Fibroblast of skin of back (primary cell): ENCODE measurements at places on chromosomes 11 and 22.

DNA sequence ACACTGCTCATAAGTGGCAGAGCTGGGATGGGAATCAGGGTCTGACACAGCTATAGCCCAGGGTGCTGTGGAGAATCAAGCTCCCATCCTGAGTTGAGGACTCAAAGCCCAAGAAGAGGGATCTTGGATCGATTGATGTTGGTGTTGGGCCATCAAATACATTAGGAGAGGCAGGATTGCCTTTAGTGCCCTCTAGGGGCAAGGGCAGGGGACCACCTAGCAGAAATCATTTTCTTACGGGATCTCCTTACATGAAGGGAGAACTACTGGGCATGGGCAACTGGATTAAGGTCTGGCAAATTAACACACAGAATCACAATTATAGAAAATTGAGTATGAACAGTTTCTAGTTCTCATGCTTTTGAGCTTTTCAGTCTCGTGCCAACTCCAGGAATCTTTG, 24.9 kb upstream of the EMSY start:
- DNase-seq = no peak

GRCh38 chr11:3105791-3106735, 48.8 kb upstream of the CARS1 start:
- no peak for DNase-seq

- peak; percentile 66 for DNase-seq
These were observed 5.0 kb downstream of the ZP1 start for GRCh38 chr11:60872124-60872960.

GRCh38 chr11:26597899-26598298, 25.8 kb upstream of the MUC15 start:
- DNase-seq = no peak

GRCh38 chr22:29390270-29390669, 1.9 kb upstream of the AP1B1 start:
- no peak for DNase-seq

- no peak for DNase-seq
These were observed 618.9 kb downstream of the BRD1 start for GRCh38 chr22:49208768-49209252.

- DNase-seq = no peak
These were observed 29.0 kb downstream of the GLYATL1 start for GRCh38 chr11:58968251-58968711.

DNA sequence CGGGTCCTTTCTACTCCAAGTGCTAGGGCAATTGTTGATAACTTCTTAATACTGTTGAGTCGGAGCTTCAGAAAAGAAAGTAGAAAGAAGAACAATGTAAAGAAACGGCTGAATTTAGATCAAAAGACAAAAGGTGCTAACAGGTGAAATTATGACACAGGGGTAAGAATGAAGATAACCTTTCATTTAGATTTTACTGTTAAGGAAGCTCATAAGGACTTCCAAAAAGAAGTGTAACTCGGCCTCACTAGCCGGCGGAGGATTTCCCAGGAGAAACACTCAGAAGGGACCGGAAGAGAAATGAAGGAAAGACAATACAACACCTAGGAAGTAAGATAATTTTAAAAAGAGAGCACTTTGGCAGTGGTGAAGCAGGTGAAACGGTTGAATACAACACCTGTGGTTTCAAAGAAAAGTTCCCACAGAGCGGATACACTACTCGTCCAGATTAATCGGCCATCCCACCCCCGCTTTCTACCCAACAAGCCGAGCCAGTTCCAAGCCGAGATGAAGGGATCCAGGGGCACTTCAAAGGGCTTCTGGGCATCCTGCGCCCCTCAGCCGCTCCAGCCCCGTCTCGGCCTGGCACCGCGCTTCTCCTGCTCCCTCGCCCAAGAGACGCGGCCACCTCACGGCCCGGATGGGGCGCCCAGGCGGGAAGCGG, 737 bp downstream of the PPP2R1B start:
- no peak for DNase-seq

- DNase-seq = peak; percentile 84
These were observed 87.4 kb upstream of the ARHGAP32 start for GRCh38 chr11:129279326-129280026.

GRCh38 chr11:57777969-57778317, 16.3 kb downstream of the CTNND1 start:
- no peak for DNase-seq

GRCh38 chr11:28090052-28090749, 17.8 kb downstream of the KIF18A start:
- peak; percentile 81 for DNase-seq

DNA sequence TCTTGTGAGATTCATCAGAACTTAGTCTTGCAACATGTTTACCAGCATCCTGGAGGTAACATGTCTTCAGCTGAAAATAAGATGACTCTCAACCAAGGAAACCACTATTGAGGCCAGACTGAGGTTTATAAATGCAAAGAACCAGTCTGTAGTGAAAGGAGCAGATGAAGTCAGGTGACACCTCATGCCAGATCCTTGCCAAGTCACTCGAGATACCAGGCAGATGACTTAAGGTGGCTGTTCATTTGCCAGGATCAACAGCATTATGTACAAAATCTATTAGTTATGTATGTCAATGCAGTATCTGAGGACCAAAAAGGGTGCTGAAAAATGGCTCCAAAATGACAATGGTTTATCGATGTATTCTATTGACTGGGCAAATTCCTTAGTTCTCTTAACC, 100.0 kb upstream of the SOX6 start:
- DNase-seq = peak; percentile 2

DNA sequence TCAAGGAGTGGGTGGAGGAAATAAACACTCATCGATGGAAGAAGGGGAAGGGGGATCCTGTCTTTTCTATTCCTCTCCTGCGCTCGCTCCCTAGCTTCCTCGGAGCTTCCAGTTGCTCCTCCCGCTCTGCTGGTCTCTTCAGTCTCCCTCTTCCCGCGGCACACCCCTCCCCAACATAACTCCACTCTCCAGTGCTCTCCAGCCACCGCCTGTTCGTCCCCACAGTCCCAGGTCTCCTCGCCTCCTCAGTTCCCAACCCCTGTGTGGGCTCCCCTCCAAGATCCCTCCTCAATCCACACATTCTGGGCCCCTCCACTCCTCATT, 438 bp downstream of the ZW10 start:
- DNase-seq = peak; percentile 27

DNA sequence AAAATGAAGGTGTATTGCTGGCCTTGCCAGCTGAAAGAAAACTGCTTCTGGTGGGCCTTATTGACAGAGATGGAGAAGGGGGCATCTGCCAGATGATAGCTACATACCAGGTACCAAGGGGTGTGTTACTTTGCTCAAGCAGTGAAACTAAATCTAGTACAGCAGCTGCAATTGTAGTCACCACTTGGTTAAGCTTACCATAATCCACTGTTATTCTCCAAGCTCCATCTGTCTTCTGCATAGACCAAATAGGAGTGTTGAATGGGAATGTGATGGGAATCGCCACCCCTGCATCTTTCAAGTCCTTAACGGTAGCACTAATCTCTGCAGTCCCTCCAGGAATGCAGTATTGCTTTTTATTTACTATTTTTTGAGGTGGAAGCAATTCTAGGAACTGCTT, 45.8 kb upstream of the LIN7C start:
- no peak for DNase-seq

DNA sequence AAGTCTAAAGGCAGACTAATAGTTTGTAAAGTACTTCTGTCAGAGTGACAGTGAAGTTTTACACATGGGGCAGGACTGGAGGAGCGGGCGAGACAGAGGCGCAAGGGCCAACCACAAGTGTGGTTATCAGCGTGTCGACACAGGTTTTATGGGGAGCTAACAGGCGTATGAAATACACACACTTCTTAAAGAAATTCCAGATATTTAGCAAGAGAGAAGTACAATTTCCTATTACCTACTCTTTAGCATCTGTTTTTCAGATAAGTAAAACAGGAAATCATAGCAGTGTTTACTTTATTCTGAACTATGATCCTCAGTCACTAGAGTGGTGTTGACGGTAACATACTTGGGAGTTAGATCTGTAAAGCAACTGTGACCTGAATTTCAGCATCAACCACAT, 22.5 kb downstream of the VSIG10L2 start:
- DNase-seq = no peak

GRCh38 chr11:10650630-10651029, 42.9 kb downstream of the IRAG1 start:
- no peak for DNase-seq

GRCh38 chr11:66076561-66076960, 6.5 kb downstream of the PACS1 start:
- peak; percentile 45 for DNase-seq

GRCh38 chr11:67429038-67429668, 859 bp downstream of the RPS6KB2 start:
- no peak for DNase-seq

GRCh38 chr22:46058091-46058420, 81.1 kb upstream of the WNT7B start:
- peak; percentile 86 for DNase-seq

DNA sequence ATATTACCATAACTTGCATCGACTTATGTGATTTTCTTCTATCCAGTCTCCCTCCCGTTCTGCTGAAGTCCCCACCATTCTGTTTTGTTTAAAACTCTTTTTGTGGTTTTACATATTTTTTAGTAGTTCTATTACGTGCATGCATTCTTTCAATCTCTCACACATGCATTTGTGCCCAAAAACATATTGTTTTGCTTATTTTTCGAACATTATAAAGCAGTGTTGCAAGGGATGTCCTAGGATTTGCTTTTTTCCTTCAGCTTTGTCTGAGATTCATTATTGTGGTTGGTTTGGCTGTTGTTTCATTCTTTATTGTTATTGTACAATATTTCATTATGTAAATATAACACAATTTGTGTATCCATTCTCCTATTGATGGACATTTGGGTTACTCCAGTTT, 235.7 kb downstream of the DYNC2H1 start:
- peak; percentile 5 for DNase-seq

DNA sequence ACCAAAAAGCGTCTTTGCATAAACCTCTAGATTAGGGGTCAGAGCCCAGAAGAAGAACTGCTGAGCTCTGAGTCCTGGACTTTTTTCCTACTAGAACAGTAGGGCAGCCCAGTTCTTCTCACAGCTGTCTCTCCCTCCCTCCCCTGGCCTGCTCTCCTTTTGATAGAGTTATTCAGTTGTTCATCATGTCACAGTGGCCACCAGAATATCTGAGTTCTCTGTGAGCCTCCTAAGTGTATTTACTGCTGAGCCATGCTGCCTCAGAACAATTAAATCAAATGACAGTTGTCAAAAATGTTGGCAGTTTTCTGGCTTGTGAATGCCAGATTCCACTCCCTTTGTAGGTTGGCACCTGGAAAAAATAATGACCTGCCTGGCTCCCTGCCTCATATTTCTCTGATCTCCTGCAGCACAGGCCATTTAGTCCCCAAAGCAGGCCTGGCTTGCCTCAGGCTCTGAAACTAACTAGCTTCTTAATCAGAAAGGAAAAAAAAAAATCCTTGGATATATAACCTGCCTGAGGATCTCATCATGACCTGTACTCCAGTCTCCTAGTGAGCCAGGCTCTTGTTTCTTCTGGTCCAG, 377.4 kb upstream of the LARGE1 start:
- DNase-seq = no peak

DNA sequence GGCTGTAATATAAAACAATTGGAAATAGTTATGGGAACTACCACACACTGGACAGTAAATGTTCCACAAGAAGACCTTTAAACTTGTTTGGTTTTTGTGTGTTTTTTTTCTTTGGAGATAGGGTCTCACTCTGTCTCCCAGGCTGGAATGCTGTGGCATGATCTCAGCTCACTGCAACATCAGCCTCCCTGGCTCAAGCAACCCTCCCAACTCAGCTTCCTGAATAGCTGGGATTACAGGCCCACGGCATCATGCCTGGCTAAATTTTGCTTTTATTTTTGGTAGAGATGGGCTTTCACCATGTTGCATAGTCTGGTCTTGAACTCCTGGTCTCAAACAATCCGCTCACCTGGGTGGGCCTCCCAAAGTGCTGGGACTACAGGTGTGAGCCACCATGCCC, 121.0 kb downstream of the MPPED2 start:
- DNase-seq = no peak

DNA sequence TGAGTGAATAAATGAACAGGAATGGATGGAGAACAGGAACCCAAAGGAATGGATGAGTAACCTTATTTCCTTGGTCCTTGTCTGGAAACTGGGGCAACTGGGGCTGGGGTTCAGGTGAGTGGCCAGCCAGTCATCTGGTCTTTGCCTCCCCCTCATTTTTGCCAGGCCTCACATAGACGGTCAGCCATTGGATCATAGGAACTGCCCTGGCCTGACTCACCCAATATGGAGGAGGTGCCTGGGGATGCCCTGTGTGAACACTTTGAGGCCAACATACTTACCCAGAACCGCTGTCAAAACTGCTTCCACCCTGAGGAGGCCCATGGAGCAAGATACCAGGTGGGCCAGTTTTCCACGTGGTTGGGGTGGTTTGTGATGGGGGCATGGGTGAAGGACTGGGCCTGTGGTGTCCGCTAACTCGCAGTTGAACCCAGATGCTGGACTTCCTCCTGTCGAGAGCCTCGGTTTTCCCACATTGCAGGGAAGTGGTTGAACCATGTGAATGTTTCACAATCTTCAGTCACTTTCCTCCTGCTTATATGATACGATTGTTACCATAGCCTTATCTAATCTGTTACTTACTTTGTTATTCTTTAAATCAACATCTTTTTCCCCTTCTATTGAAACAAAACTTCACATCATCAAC, 4.4 kb downstream of the TRIOBP start:
- DNase-seq = no peak

DNA sequence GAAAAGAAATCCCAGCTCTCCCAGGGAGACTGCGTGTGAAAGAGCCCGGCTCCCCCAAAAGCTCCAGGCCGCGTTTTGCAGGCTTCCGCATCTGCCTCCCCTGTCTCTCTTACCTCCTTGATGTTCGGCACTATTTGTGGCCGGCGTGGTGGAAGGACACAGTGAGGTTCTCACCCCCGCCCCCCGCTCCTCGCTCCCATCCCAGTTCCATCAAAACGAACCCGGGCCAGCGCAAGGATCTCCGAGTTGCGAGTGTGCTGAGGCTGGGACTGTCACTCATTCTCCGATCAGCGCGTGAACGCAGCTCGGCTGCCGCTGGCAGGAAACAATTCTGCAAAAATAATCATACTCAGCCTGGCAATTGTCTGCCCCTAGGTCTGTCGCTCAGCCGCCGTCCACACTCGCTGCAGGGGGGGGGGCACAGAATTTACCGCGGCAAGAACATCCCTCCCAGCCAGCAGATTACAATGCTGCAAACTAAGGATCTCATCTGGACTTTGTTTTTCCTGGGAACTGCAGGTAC, at the start of gene NCAM1:
Gene NCAM1 (plus strand): TSS at position 275 of the 523 bp plus-strand sequence.
- DNase-seq = peak; percentile 85

GRCh38 chr11:125061281-125061680, 1.8 kb upstream of the SLC37A2 start:
- DNase-seq = no peak

- DNase-seq = no peak
These were observed 14.8 kb upstream of the RAC2 start for GRCh38 chr22:37258753-37259401.

GRCh38 chr11:41040474-41040873, 419.0 kb downstream of the LRRC4C start:
- no peak for DNase-seq
